Esophagus squamous epithelium (tissue), 5 donors: ENCODE measurements at places on chromosomes 5 and 9.

DNA sequence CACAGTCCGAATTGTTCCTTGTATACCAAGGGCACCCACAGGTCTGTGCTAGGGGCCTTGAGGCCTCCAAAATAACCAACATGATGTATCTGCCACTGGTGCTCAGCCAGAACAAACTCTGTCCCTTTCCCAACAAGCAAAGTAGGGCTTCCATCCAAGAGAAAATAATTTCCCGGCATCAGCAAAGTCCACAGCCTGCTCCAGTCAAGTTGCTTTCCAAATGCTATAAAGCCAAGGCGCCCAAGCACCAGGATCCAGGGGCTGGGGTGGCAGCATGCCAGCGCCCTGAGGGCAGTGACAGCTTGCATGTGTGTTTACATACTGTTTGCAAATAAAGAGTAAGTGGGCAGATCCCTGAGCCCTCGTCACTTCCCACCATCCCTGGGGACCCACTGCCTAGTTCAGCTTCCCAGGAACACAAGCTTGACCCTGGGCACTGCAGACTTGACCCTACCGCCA, 155.9 kb downstream of the ERCC6L2 start:
- DNase-seq, result no peak

DNA sequence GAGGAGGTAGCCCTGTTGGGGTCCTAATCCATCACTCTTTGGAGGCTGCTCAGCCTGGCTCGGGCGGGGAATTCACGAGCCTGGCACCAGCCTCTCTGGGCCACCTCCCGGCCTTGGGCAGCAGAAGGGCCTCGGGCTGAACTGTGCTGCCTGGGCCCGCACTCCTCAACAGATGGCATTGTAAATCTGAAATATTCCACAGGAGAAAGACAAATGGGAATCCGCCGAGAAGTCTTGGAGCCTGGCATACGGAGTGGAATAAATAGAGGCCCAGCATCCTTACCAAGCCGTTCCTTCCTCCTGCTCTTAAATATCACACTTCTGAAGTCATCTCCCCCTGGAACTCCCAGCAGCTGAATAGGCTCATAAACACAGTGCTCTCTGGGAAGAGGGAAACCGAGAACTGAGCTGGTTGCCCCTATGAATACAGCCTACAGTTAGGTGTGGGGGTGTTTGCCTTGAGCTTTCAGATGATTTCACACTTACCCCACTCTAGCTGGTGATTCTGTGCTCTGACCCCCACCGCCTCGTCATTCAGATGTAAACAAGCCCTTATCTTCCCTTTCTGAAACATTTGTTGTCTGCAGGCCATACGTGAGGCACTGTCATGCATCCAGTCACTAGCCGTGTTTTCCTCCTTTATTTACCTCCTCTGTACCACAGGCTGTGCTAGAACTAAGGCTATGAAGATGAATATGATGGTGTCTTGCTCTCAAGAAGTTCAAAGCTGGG, 455.0 kb upstream of the CLINT1 start:
- DNase-seq, result no peak

GRCh38 chr9:131651160-131651559, 88.7 kb downstream of the RAPGEF1 start:
- DNase-seq, result no peak

GRCh38 chr5:144028058-144028457, 142.4 kb downstream of the YIPF5 start:
- DNase-seq, result no peak

- no peak for DNase-seq
These were observed 349.9 kb downstream of the PIK3R1 start for GRCh38 chr5:68565427-68565826.

GRCh38 chr9:4740638-4741364, at the start of gene AK3:
AK3 (minus strand) TSS chr9:4741202; CDS start chr9:4741087, 115 bp downstream.
- DNase-seq, result peak; percentile 43

GRCh38 chr5:82586661-82587310, 308.6 kb upstream of the RPS23 start:
- no peak for DNase-seq

DNA sequence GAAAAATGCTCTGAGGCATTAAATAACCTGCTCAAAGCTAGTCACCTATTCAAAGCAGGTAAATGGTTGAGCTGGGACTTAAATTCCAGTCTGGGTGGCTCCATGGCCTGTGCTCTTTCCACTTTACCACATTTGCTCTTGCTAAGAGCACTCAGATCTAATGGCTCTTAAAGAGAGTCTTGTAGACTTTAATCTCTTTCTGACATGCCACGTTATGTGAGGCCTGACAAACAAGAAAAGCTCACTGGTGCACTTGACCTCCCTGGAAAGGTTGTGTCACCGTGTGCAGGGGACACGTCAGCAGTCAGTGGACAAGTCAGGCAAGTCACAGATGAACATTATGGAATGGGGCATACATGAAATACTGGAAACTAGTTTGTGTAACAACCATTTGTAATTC, 129.9 kb upstream of the RPS23 start:
- DNase-seq, result no peak

DNA sequence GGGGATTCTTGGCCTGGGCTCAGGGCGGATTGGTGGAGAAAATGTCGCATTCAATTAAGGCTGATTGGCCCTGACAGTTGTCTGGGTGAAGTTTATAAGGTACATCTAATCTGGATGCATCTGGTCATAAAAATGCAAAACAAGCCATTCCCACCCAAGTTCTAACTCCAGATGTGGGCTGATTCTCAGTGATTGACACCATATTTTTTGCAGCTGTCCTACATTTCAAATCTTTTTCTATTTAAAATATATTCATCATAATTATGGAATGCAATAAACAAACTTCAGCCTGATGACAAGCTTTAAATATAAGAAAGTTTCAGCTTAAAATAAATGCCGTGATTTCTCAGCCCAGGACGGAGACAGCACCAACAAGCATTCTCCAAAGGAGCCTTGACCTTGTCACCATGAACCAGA, 146.4 kb upstream of the SMIM23 start:
- no peak for DNase-seq

- no peak for DNase-seq
These were observed 504.2 kb downstream of the ACTL7B start for GRCh38 chr9:108351571-108351970.

GRCh38 chr9:132201139-132201538, 39.3 kb downstream of the NTNG2 start:
- DNase-seq, result no peak
